Posterior cingulate gyrus (tissue), 11 donors: ENCODE measurements at places on chromosomes 12 and 14.
A peak's percentile ranks its signal among the peaks of the same experiment; 100 is the strongest.

GRCh38 chr12:10632226-10632625 lies 18.8 kb upstream of the MAGOHB start:
- no peak for DNase-seq

DNA sequence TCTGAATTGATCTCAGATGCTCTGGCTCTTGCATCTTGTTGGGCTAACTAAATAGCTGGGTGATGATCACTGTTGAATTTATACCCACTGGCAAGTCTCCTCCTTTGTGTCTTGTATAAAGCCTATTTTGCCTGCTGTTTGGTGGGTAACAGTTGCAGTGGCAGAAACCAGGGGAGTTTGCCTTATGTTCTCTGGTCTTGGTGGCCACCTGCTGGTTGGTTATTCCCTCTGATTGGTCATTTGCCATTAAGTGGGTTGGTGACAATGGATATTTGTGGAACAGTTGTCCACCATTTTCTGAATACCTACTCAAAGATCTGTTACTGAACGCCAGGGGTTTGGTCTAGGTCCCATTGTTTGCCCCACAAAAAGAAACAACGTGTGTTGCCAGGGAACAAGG lies 52.1 kb downstream of the AVPR1A start:
- no peak for DNase-seq

DNA sequence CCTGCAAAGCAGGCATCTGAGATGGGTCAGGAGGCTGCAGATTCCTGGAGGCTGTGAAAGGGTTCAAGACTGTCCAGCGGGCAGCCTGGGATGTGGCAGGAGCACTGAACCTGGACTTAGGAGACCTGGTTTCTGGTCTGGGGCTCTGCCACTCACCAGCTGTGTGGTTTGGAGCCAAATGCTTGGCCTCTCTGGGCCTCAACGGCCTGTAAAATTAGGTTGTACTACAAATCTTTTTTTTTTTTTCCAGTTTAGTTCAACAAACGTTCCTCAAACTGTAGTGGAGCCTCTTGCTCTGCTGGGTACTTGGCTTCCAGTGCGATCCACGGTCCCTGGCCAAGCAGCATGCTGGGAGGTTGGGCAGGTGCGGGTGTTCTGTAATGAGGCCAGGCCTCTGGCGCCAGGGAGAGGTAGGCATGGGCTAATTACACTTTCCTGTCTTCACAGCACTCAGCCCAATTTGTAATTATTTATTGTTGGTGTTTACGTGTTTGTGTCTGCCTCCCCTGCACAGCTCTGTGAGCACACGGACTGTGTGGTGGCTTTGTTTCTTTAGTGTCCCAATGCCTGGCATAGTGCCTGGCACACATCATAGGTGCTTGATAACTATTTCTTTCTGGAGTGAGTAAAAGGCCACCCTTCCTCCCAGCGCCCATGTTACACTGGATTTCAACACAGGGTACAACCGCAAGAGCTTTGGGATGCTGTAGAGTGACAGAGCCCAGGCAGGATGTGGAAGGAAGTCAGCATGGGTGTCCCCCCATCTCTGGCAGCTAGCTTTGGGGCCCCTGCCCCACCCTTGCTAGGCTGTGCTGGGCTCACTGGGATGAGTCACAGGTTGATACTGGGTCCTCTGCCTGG lies 5.8 kb upstream of the KRT80 start:
- no peak for DNase-seq

- no peak for DNase-seq
Measured at GRCh38 chr14:71733210-71733883, 198.9 kb upstream of the RGS6 start.

DNA sequence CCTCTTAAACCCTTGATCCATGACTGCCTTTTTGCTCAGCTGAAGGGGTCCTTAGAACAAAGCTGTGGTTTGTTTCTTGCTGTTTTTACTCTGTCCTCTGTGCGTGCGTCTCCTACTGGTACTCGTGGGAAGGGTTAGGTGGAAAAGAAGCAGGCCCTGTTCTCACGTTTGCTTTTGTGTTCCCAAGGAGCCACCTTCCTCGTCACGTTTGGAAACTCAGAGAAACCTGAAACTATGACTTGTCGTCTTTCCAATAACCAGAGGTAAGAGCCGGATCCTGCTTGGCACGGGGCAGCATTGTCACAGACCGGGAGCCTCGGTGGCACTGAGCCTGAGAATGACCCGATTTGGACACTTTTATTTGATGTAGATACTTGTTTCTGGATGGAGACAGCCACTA lies 13.1 kb downstream of the ZFYVE21 start:
- DNase-seq, result no peak

GRCh38 chr12:50506753-50507473 lies 2.1 kb downstream of the DIP2B start:
- no peak for DNase-seq

DNA sequence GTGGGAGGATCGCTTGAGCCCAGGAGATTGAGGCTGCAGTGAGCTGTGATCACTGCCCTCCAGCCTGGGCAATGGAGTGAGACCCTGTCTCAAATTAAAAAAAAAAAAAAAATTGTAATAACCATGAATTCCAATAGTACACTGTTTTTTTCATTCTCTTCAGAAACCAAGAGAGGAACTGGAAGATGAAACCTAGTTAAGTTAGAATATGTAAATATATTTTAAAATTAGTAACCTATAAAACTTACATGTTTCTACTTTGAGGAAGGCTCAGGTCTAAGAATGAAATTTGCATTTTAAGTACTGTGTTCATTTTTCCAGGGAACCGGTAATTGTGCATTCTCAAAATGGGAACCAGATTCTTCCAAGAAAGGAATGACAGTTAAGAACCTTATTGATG lies 18.8 kb downstream of the KNTC1 start:
- no peak for DNase-seq

- DNase-seq, result no peak
Measured at GRCh38 chr12:916240-916639, 33.3 kb downstream of the RAD52 start.

GRCh38 chr14:59123975-59124374 lies 64.5 kb upstream of the DAAM1 start:
- no peak for DNase-seq

- DNase-seq, result peak; percentile 73
Measured at GRCh38 chr14:103576371-103577024, 13.7 kb downstream of the COA8 start.

- DNase-seq, result no peak
Measured at GRCh38 chr12:102501773-102502172, 21.4 kb upstream of the IGF1 start.

GRCh38 chr14:96951511-96951910 lies 154.3 kb downstream of the VRK1 start:
- no peak for DNase-seq

GRCh38 chr12:50992819-50993218 lies 33.4 kb downstream of the SLC11A2 start:
- no peak for DNase-seq

DNA sequence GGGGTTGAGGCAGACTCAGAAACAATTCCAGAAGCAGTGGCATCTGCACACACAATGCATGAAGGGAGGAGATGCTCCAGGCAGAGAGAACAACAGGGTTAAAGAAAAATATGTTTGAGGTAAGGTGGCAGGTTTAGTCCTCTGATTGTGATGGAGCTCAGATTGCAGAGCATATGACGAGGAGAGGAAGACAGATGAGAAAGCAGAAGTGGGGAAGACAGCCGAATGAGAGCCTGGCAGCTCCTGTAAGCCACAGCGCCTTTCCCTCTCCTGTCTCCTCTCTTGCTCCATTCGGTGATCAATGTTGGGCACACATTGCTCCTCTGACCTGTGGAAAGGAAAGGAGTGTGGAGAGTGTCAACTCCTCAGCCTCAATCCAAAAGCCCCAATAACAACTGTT lies 372.2 kb downstream of the GXYLT1 start:
- DNase-seq, result no peak

DNA sequence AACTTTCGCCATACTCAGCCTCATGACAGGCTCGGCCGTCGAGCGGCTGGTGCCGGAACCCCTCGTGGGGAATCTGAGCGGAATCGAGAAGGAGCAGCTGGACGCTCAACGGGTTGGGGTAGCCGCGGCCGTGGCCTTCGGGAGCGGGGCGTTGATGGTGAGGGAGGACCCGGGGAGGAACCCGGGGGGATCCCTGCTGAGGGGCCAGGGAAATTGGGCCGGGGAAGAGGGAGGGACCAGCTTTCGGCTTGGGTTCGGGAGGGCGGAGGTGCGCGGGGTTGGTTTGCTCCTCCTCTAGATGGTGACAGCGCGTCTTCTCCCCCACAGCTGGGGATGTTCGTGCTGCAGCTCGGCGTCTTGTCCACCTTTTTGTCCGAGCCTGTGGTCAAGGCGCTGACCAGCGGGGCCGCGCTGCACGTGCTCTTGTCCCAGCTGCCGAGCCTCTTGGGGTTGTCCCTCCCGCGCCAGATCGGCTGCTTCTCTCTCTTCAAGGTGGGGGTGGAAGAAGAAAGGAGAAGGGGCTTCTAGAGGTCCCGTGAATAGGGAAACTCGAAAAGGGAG lies 9.8 kb downstream of the ARHGEF25 start:
- peak; percentile 83 for DNase-seq

DNA sequence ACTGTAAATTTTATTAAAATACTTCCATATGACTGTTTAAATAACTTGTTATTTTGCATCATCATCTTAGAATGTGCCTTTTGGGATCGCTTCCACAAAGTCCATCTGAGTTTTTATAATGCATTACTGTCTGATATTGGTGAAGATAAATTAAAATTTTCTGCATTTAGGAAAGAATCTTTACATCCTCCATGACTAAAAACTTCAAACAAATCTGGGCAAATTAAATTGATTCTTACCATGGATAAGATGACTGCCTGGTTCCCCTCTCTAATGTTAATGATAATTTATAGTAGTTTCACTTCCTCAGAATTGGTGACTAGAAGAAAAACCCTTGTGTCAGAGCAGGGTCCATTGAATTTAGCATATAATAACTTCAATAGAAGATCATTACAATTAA lies 94.7 kb upstream of the SLC38A4 start:
- no peak for DNase-seq

DNA sequence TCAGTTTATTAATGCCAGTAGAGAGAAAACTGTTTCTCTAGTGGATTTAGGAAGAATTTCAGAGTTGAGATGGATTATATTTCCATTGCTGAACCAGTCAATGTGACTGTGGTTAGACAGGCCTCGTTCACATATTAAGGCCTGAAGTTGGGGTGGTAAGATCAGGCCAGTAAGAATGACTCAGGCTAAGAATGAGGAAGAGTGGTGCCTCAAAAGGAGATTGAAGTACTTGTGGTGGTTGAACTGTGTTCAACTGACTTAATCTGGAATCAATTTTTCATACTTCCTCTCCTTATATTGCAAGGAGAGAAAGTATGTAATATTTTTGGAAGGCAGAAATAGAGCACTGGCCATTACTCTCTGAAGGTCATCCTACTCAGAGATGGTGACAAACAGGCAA lies 37.8 kb upstream of the ATF7IP start:
- no peak for DNase-seq

- DNase-seq, result no peak
Measured at GRCh38 chr14:58797010-58797429, 159.3 kb downstream of the DACT1 start.

DNA sequence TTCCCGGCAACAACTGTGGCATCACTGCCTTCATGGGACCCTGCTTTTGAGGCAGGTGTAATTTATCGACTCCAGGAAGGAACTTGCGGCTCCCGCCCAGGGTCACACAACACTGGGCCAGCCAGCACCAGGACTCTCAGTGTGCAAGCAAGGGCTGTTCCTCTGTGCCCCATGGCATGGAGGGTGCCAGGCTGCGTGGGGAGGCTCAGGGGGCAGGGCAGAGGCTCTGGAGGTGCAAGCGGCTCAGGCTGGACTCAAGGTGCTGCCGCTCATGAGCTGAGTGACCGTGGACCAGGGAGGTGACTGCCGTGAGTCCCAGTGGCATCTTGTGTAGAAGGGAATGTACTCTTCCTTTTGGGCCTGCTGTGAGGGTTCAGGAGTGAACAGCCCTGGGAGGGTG lies 57.6 kb downstream of the SLC24A4 start:
- no peak for DNase-seq

DNA sequence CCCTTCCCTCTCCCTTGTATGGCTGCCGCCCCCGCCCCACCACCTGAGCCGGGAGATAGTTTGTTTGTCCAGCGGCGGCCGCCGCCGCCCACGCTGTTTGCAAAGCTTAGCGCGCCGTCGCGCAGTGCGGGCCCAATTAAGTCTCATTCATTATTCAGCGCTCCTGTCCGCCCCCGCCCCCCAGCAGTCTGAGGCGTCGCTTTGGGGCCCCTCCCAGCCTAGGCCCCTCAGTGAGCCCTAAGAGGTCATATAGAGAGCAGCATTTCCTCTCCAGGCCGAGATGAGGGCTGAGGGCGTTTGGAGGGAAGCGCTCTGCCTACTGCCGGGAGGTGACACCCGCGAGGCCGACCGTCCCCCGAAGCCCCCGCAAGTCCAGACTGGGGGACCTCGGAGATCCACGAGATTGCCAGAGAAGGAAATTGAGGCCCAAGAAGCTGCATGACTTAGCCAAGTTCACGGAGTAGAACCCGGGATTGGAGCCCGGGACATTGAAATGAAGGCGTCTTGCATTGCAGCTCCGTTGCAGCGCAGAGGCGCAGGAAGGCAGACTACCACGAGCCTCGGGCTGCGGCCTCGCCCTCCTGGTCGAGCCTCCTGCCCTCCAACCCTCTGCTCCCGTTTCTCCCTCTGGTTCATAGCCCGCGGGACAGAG lies at the start of gene DNAJC22:
DNAJC22 (plus strand) TSS at position 230 of the 652 bp plus-strand sequence. CDS start 1,985 bp downstream, outside the sequence.
- no peak for DNase-seq

- no peak for DNase-seq
Measured at GRCh38 chr12:130975116-130975515, 21.4 kb downstream of the ADGRD1 start.

DNA sequence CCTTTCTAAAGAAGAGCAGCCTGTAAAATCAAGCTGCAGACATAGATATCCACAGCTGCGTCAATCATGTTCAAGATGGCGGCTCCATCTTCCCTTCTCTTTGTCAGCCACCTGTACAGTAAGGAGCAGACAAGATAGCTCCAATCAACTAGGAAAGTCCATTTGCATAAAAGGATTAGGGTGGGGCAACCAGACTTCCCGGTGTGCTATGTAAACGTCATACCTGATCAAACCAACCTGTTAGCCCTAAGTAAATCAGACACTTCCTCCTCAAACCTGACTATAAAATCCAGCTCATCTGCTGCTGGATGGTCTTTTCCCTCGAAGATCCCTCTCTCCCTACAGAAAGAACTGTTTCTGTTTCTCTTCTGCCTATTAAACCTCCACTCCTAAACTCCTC lies 60.1 kb downstream of the BCAT1 start:
- DNase-seq, result no peak
